ENCODE measurements at places on chromosomes 2 and 18.

DNA sequence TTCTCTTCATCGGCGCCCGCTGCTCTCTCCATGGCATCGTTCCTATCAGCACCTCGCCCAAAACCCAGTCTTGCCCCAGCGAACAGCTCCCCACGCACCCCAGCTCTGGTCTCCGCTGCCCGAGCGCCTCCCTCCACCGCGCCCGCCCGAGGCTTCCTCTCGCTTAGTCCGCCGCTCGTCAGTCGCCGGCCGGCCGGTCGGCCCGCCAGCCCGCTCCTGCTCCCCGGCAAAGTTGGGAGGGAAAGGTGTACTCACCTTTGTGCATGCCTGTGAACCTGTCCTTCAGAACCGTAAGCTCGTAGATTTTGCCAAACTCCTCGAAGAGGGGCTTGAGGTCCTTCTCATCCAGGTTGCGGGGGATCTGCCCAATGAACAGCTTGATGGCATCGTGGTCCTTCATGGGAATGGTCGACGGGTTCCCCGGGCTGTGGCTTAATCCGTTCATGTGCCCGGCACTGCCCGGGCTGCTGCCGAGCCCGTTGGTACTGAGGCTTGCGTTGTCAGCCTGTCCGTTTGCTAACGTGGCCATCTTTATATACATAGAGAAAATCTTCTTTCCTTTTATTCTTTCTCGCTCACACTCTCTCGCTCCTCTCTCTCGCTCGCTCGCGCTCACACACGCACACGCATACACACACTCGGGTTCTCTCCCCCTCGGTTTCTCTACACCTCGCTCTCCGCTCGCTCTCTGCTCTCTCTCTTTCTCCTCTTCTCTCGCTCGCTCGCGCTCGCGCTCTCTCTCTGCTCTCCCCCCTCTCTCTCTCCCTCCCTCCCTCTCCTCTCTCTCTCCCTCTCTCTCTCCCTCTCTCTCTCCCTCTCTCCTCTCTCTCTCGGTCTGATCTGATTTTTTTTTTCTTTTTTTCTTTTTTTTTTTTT is at the start of gene CELF4:
TSS of gene CELF4 (minus strand) at position 698 of the 876 bp plus-strand sequence.
- DNase-seq: peak; percentile 50

DNA sequence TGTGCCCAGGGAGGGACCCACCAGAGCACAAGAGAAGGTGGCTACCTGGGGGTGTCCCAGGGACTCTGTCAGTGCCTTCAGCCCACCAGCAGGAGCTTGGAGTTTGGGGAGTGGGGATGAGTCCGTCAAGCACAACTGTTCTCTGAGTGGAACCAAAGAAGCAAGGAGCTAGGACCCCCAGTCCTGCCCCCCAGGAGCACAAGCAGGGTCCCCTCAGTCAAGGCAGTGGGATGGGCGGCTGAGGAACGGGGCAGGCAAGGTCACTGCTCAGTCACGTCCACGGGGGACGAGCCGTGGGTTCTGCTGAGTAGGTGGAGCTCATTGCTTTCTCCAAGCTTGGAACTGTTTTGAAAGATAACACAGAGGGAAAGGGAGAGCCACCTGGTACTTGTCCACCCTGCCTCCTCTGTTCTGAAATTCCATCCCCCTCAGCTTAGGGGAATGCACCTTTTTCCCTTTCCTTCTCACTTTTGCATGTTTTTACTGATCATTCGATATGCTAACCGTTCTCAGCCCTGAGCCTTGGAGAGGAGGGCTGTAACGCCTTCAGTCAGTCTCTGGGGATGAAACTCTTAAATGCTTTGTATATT is 14.0 kb downstream of the ITM2C start:
- DNase-seq: no peak

GRCh38 chr2:195737511-195738325 is 80.7 kb downstream of the SLC39A10 start:
- DNase-seq: no peak

- no peak for DNase-seq
These were observed 239.0 kb downstream of the OSR1 start for GRCh38 chr2:19119326-19120001.

Data from GM13977 (cell line).